ENCODE measurements at places on chromosomes 11 and 22. TPM values are rescaled to one million over a fixed set of nuclear protein-coding genes. Genes with fewer than 3 reads are reported as not detected.

Gene CYTH4
- not detected for total RNA-seq

Gene P2RX6
- 7.2 TPM for total RNA-seq

Gene FGF4
- total RNA-seq, result not detected

Gene MRPL11
- total RNA-seq, result 30.9 TPM

Gene TEAD1
- total RNA-seq, result 230 TPM

Gene SLC15A3
- total RNA-seq, result 18.4 TPM

Gene CPT1A
- total RNA-seq, result 31.1 TPM

Gene UPK2
- total RNA-seq, result not detected

Gene KRTAP5-9
- not detected for total RNA-seq

Gene SCUBE2
- 0.86 TPM for total RNA-seq

Gene SLC2A11
- 11.4 TPM for total RNA-seq

Gene HIKESHI
- total RNA-seq, result 59.4 TPM

Gene OR8D1
- not detected for total RNA-seq

Data from placental pericyte (primary cell).